ENCODE measurements at places on chromosomes 2 and 18.
A peak's percentile ranks its signal among the peaks of the same experiment; 100 is the strongest.

- no peak for DNase-seq
Observed at GRCh38 chr2:211760103-211760502, 778.5 kb downstream of the ERBB4 start.

DNA sequence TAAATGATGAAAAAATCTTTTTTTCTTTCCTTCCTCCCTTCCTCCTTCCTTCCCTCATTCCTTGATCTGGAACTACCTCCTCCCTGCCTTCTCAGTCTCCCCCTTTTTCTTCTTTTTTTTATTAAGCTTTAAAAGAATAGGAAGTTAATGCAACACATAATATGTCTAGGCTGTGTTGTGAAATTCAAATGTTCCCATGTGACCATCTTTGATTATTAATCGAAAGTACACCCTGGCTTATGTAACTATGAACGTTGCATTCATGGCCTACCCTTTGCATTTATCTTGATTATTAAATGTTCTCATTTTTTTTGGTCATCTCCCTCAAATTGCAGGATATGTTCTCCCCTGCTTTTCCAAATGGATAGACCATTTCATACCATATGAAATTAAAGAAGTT, 376.0 kb downstream of the DSEL start:
- no peak for DNase-seq

DNA sequence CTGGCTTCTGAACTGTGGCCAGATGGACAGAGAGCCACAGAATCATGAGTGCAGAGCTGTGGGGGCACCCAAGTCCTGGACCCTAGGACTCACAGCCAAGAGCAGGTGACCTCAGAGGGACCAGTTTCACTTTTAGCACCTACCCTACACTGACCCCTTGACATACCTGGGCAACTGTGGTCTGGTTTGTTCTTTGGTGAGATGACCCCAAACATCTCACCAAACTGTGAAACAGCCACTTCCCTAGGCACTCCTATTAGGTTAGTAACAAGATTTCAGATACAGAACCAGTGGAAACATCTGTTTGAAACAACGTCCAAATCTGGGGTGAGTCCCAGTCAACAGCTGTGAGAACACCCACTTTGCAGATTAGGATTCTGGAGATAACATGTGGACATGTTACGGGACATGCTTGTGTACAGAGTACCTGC, 1.9 kb upstream of the ZFP36L2 start:
- DNase-seq = no peak

DNA sequence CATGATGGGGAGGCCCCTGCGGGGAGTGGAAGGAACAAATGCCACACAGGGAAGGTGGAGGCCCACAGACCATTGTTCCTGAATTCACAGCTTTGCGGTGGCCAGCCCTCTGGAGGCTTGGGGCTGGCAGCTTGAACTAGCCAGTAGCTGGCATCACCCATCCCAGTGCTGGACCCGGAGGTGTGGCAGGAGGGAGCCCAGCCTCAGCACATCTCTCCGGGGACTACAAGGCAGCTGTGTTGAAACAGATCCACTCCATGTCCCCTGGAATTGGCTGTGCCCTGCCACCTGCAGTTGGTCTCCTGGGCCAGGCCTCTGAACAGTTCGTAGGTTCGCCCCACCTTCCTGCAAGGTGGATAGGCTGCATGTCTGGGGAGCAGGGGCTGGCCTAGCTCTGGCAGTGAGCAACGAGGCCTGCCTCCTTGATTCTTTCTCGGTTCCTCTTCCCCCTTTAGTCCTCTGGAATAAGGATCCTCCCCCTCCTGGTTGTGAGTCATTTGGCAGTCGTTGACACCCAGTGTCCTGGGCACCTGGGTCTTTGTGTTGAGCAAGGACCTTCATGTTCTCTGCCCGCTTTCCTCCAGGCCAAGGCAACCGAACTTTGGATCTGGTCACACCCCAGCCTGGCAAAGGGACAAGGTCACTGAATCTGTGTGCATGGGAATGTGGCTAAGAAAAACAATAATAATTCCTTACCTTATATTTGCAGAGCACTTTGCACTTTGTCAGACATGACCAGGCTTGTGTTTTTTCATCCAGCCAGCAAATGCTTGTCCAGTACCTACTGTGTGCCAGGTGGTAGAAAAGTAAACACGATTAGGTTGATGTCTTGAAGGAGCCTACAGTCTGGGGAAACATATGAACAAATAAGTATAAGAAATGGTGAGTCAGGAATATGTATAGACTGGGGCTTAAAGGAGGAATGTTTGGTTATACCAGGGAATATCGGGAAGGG, 55.0 kb upstream of the MCFD2 start:
- DNase-seq = peak; percentile 83

- no peak for DNase-seq
Observed at GRCh38 chr2:128475427-128476211, 157.0 kb upstream of the HS6ST1 start.

DNA sequence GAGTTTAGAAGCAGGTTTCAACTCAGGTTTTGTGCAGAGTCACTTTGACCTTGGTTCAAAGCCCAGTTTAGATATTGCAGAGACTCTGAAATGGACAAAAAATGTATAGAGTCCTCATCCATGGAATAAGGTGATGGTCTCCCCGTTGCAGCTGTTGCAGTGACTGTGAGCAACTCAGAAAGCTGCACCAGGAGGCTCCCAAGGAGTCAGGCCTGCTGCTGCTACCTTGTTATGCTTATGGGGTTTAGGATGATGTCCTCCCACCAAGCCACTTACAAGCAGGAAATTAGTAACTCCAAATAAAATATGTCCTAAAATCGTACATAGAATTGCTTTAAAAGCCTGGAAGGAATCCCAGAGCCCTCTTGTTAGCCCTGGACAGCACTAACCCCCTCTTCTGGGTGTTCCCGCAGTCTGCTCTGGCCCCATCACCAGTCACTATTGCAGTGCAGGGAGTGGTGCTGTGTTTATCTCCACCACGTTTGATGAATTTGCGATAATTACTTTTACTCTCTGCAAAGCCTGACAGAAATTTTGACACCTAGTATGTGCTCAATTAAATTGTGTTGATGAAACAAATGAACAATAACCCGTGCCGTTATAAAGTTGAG, 189.0 kb downstream of the CNTNAP5 start:
- no peak for DNase-seq

GRCh38 chr2:174566871-174567270, 30.7 kb downstream of the WIPF1 start:
- no peak for DNase-seq

GRCh38 chr2:6297238-6297637, 568.5 kb downstream of the CMPK2 start:
- DNase-seq = no peak

- DNase-seq = no peak
Observed at GRCh38 chr2:29189052-29189451, 73.8 kb downstream of the CLIP4 start.

DNA sequence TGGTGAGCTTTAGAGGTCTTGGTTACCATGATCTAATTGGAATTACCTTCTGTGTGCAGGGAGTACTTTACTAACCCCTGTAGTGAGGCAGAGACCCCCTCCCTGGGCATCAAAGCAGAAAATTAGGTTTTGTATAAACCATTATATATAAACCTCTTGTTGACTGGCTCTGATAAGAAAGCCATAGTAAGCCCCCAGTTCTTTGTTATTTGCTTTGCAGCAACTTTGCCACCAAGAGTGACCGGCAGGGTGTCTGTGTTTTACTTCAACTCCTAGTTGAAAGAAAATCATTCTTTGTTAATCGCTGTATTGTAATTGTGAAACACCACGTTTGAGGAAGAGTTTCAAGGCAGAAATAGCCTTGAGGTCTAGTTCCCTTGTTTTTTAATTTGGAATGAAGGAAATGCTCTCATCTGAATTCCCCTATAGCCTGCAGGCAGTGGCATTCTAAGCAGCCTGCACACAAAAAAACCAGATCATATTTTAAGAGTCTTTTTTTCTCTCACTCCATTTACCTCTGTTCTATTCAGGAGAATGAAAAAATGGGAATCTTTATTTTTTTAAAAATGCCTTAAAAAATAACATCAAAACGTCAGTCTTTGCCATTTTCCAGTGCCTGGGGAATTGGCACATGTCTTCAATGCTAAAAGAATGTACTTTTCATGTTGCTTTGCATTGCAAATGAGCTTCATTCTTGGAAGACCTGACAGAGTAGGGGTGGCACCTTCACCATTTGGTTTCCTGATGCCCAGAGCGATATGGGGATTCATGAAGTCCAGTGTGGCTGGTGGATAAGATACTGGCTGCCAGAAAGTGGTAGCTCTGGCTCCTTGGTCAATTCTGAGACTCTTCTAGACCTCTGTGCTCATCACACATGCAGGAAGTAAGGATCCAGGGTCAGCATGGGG, 338.1 kb downstream of the SLC4A3 start:
- no peak for DNase-seq

DNA sequence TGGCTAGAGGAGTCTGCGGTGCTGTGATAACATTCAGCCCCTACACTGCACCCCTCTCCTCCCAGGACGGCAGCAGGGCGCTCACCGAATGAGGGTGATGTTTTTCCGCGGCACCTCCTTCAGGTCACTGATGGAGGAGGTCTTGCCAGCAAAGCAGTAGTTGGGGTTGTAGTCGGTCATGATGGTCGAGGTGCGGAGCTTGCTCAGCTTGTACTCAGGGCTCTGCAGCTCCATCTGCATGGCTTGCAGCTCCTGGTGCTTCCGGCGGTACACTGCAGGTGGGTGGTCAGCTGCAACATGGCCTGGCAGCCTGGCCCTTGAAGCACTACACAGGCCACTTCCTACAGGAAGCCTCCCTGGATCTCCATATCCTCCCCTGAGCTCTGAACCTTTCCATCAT, 108.0 kb downstream of the CLIP4 start:
- DNase-seq = peak; percentile 55

- DNase-seq = peak; percentile 90
Observed at GRCh38 chr2:69724540-69725159, 17.3 kb upstream of the ANXA4 start.

GRCh38 chr2:74387346-74387745, 7.2 kb upstream of the DCTN1 start:
- DNase-seq = no peak

- no peak for DNase-seq
Observed at GRCh38 chr2:154658854-154659253, 39.6 kb upstream of the KCNJ3 start.

- DNase-seq = no peak
Observed at GRCh38 chr18:54641734-54642133, 50.7 kb downstream of the DYNAP start.

- no peak for DNase-seq
Observed at GRCh38 chr2:101887328-101887727, 104.4 kb upstream of the IL1R2 start.

DNA sequence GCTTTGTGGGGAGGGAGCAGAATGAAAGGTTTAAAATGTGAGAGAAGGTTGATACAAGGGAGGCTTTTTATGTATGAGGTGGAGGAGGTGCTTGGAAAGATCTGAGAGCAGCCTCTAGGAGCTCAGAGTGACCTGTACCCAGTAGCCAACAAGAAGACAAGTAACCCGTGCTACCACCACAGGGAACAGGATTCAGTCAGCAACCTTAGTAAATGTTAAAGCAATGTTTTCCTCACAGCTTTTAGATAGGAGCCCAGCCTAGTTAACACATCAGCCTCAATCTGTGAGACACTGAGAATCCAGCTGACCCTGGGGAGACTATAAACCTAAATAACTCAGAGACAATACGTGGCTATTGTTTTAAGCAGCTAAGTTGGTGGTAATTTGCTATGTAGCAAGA, 194.9 kb upstream of the NT5C1B start:
- DNase-seq = no peak

GRCh38 chr2:211328126-211328525, 771.7 kb downstream of the CPS1 start:
- no peak for DNase-seq

GRCh38 chr2:151361674-151362370, 4.4 kb downstream of the TNFAIP6 start:
- DNase-seq = no peak

DNA sequence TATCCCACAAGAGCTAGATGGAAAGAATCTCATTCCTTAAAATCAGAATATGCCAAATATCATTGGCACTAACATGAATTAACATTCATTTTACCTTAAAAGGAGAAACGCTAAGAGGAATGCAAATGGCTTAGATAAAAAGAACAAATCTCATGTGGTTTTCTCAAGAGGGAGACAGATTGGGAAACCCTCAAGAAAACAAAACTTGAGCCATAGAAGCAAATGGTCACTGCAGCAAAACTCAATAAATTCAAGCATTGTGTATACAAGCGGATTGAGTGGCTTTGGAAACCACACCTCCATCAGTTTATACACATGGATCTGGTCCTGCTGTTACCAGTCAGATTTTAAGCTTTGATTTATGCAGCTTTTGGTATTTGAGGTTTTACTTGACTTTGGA, 1331.8 kb upstream of the ZEB2 start:
- no peak for DNase-seq

GRCh38 chr2:214322662-214323061, 88.2 kb upstream of the VWC2L start:
- DNase-seq = no peak

GRCh38 chr2:151476287-151476686, 66.6 kb downstream of the RIF1 start:
- DNase-seq = no peak

- DNase-seq = no peak
Observed at GRCh38 chr2:180412219-180412618, 405.1 kb upstream of the CWC22 start.

Data from tibial artery (tissue), 4 donors.